ENCODE measurements at places on chromosomes 13 and 19.
A peak's percentile ranks its signal among the peaks of the same experiment; 100 is the strongest.

DNA sequence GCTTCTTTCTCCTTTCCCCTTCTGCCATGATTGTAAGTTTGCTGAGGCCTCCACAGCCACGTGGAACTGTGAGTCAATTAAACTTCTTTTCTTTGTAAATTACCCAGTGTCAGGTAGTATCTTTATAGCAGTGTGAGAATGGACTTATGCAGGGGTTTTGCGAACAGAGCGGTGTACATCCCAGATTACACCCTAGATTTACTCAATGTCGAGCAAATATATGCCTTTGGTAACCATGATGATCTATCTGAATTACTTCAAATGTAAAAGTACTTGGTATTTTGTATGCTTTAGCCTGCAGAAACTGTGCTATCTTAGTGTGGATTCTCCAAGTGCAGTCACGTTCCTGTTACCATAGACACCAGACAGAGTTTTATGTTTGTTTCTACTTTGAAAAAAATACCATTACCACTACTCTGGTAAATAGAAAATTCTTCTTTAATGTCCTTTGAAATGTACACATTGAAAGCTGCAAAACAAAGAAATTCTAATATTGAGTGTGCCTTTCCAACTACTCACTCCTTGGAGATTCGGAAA is 510.4 kb upstream of the ARGLU1 start:
- DNase-seq = no peak

GRCh38 chr19:12885749-12886650 is 1.0 kb downstream of the KLF1 start:
- no peak for DNase-seq

GRCh38 chr19:29941828-29942403 is at the start of gene URI1:
TSS of gene URI1 (plus strand) at chr19:29942239. CDS start at chr19:29942548, 309 bp downstream.
- peak; percentile 93 for DNase-seq

- DNase-seq = no peak
Measured at GRCh38 chr19:1474765-1475351, 4.2 kb downstream of the C19orf25 start.

GRCh38 chr13:51923983-51924539 is 62.3 kb downstream of the CCDC70 start:
- DNase-seq = no peak

DNA sequence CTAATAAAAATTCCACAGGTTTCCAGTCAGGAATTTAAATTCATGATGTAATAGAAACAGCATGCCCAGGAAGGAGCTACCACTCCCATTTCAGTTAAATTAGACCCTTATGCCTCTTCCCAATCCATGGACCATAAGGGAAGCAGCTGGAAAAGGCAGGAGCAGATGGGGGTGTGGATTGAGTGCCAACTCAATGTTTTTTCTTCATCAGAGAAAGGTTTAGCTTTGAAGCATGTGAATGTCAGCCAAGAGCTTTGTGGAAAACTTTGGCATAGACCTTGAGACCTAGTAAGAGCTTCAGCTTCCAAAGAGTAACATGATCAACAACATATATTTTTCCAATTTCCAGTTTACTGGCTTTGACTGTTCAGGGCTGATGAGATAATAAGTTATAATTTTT is 2139.9 kb downstream of the PCDH9 start:
- no peak for DNase-seq

Measured in stimulated activated CD8-positive, alpha-beta memory T cell treated with anti-CD3 and anti-CD28 coated beads, Interleukin-4, amount 100 ng/mL, for 24 hours (primary cell).